ENCODE measurements at places on chromosomes 3 and 15.

DNA sequence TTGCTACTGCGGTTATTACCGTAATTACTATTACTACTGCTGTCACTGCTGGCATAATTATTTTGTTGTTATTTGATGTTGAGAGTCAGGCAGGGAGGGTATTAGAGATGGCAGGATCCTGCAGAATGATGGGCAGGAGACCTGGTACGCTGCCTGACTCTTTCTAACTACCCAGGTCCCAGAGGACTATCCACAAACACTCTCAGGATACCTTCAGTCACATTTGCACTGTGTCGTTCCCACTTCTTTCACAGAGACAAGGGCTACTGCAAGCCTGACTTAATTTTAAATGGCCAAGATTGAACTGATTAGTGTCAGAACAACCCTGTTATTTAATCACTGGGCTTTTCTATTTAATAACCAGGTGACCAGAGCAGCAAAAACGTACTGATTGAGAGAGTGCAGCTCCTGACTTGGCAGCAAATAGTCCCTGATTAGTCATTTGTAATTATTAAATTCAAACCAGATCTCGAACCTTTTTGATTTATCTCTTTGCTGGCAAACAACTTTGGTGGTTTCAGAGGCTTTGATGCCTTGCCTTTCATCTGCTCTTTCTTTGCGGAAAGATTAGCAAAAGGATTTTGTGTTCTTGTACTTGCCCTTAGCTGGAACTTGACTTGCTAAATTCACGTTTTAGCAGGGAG is 88.8 kb upstream of the ARHGEF3 start:
- no peak for DNase-seq

GRCh38 chr3:19467761-19468160 is 319.5 kb downstream of the KCNH8 start:
- DNase-seq: no peak

DNA sequence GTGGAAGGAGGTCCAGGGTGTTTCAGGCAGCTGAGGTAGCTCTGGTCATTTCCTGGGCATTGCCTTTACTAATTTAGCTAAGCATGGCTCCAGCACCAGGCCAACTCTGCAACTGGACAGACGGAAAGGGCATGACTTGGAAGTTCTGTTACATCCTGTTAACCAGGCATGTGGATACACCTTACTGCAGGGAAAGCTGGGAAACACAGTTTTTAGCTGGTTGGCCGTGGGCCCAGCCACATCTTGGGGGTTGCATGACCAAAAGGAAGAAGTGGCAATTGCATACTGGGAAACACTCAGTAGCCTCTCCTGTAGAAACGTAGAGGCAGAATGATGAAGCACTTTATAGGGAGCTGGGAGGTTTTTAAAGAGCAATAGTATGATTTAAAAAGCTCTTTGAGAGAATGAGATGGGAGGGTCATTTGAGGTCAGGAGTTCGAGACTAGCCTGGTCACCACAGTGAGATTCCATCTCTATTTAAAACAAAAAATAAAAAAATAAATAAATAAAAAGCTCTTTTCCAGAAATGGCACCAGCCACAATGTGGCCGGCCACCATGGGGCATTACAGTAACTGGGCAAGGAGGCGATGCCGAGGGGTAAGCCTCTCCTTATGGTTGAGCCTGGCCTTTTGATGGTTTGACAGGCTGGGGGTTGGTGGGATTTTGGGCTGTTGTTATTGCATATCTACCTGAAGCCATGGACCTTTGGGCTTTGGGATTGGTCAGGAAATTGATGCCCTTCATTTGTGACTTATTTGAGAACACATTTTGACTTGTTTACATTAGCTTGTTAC is 28.6 kb downstream of the TRAK1 start:
- no peak for DNase-seq

- DNase-seq: no peak
Measured at GRCh38 chr15:23387621-23388190, 33.2 kb downstream of the GOLGA8S start.

- DNase-seq: peak; percentile 41
Measured at GRCh38 chr15:40536501-40536900, 28.3 kb downstream of the CCDC32 start.

DNA sequence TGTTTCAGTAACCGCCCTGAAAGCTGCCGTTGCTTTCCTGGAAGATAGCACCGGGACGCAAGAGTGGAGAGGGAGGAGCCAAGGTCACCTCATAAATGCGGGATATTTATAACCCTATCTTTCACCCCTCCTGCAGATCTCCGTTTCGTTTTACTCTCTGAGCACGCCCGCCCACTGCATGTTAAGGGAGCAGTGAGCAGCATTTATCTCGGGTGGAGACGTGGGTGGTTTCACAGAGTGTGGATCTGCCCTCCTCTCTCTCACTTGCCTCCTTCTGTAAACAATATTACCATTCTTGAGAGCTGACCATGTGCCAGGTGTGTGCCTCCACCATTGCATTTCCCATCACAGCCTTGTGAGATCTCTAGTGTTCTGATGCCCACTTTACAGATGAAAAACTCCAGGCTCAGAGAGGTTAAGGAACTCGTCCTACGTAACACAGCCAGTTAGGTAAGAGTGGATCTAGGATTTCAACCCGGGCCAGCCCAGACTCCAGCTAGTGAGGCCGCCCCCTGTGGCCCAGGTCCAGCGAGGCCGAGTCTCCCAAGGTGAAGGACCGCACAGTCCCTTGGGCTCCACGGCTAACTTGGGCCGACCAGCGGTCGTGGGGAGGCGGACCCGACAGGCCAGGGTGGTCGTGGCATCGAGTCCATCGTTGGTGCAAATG is 16.9 kb upstream of the SEMA4B start:
- DNase-seq: no peak

GRCh38 chr3:48493203-48493501 is 10.8 kb downstream of the SHISA5 start:
- no peak for DNase-seq

- no peak for DNase-seq
Measured at GRCh38 chr3:171831936-171832335, 11.2 kb upstream of the TMEM212 start.

DNA sequence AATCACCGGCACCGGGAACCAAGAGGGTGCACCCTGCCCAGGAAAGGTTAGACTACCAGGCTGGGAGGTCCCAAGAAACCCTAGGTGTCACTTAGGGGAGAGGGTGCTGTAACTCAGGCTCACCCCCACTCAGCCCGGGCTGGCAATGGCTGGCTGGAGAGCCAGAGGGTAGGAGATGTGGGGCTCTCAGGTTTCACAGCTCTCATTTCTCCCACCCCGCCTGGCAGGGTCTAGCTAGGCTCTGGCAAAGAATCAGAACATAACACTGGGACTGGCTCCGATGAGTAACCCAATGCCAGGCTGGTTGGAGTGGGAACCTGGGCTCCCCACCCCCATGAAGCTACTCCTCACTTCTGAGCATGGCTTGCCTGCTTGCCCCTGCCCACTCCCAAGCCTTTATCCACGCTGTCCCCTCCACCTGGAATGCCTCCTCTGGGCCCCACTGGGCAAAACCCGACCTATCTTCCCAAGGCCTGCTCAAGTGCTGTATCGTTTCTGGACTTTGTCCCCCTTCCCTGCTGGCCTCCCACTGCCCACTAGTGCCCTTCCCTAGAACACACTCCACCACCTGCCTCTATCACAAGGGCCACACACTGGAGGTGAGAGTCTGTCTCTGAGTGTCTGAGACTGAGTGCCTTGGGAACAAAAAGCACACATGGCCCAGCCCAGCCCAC is 2.0 kb downstream of the CIB2 start:
- no peak for DNase-seq

DNA sequence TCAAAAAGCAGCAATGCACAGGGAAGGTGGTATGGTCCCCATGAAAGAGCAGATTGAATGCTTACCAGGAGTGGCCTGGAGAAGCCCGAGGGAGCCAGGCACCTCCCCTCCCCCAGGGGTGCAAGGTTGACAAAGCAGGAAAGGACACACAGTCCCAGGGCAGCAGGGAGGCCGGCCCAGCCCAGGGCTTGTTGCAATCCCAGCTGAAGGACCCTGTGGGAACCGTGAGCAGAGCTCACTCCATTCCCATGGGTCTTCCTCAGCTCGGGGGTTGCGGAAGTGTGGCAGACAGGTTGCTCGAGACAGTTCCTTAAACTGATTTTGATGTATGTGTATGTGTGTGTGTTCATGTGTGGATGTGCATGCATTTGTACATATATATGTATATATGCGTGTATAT is 15.8 kb downstream of the UROC1 start:
- DNase-seq: no peak
